Activated B cell treated with CpG ODN at 0.5 μM for 24 hours (primary cell): ENCODE measurements at places on chromosomes 3 and 15. TPM values are rescaled to one million over a fixed set of nuclear protein-coding genes. Genes with fewer than 3 reads are reported as not detected.

The TIGIT gene
- 3.3 and 6.8 TPM in 2 replicates for total RNA-seq

The GRIP2 gene
- total RNA-seq: not detected in 2 replicates

The SELENOT gene
- 137 and 145 TPM in 2 replicates for total RNA-seq

The AQP9 gene
- total RNA-seq: 0.10 TPM in 1 of 2 replicates, not detected in the other

The LSAMP gene
- 0.02 and 0.16 TPM in 2 replicates for total RNA-seq

The IL5RA gene
- not detected in 2 replicates for total RNA-seq

The SCG5 gene
- total RNA-seq: 0.27 TPM in 1 of 2 replicates, not detected in the other

The DISP2 gene
- 0.38 and 0.39 TPM in 2 replicates for total RNA-seq

The CHRNA3 gene
- total RNA-seq: not detected in 2 replicates

The CKMT1B gene
- not detected in 2 replicates for total RNA-seq

The ARHGAP31 gene
- total RNA-seq: 23.7 and 26.0 TPM in 2 replicates

The FRMD4B gene
- total RNA-seq: not detected in 2 replicates

The SPTBN5 gene
- total RNA-seq: 0.78 and 1.1 TPM in 2 replicates

The ACKR4 gene
- total RNA-seq: 0.11 and 0.15 TPM in 2 replicates

The ANKDD1A gene
- total RNA-seq: 3.7 and 3.9 TPM in 2 replicates

The ROPN1 gene
- total RNA-seq: not detected in 2 replicates

The CORO2B gene
- total RNA-seq: 0.64 and 1.0 TPM in 2 replicates

The SIN3A gene
- 113 and 122 TPM in 2 replicates for total RNA-seq

The ZCWPW2 gene
- not detected in 2 replicates for total RNA-seq

The GP5 gene
- 0.18 and 0.22 TPM in 2 replicates for total RNA-seq

The TRAIP gene
- 6.4 TPM in 2 replicates for total RNA-seq

The SNX22 gene
- 41.7 and 46.2 TPM in 2 replicates for total RNA-seq

The RABL3 gene
- 29.7 and 29.9 TPM in 2 replicates for total RNA-seq

The ALS2CL gene
- total RNA-seq: 1.6 and 1.8 TPM in 2 replicates

The VEPH1 gene
- total RNA-seq: not detected in 2 replicates

The C3orf85 gene
- total RNA-seq: not detected in 2 replicates

The SYNPR gene
- total RNA-seq: not detected in 2 replicates

The FBXW12 gene
- total RNA-seq: not detected in 2 replicates

The RAB7A gene
- total RNA-seq: 169 and 190 TPM in 2 replicates

The POPDC2 gene
- total RNA-seq: 5.5 and 6.7 TPM in 2 replicates

The SEMA3G gene
- total RNA-seq: not detected in 2 replicates

The GOLGA6B gene
- not detected in 2 replicates for total RNA-seq

The IGSF11 gene
- total RNA-seq: not detected in 2 replicates

The ESYT3 gene
- not detected in 2 replicates for total RNA-seq

The SH2D7 gene
- total RNA-seq: not detected in 2 replicates

The HHLA2 gene
- total RNA-seq: 1.00 and 1.1 TPM in 2 replicates

The ZBTB47 gene
- 0.88 and 1.1 TPM in 2 replicates for total RNA-seq

The SLC27A2 gene
- 0.22 and 0.29 TPM in 2 replicates for total RNA-seq

The ZDHHC23 gene
- total RNA-seq: 22.7 and 27.4 TPM in 2 replicates

The AGBL1 gene
- not detected in 2 replicates for total RNA-seq

The FRMD5 gene
- 0.53 TPM in 1 of 2 replicates, not detected in the other for total RNA-seq

The AHSG gene
- not detected in 2 replicates for total RNA-seq

The MYO5C gene
- total RNA-seq: 2.4 and 3.3 TPM in 2 replicates

The NAA80 gene
- total RNA-seq: 23.9 and 24.8 TPM in 2 replicates

The MCTP2 gene
- total RNA-seq: 46.0 and 54.2 TPM in 2 replicates

The LEKR1 gene
- total RNA-seq: 2.8 and 2.9 TPM in 2 replicates

The SCN5A gene
- 0.02 TPM in 1 of 2 replicates, not detected in the other for total RNA-seq

The XXYLT1 gene
- 7.6 and 7.9 TPM in 2 replicates for total RNA-seq

The ACOX2 gene
- total RNA-seq: not detected in 2 replicates

The GOLGA6L7 gene
- total RNA-seq: not detected in 2 replicates

The RYR3 gene
- total RNA-seq: not detected in 2 replicates
